ENCODE measurements at places on chromosomes 4 and X.

- no peaks in the 10 kb centered on the region for H3K36me3 ChIP-seq
- no peak for DNase-seq
- H3K27me3 ChIP-seq = peaks cover 23% of the 10 kb centered on the region
- no peak overlapping the region for H3K27ac ChIP-seq
- no peaks in the 10 kb centered on the region for H3K4me1 ChIP-seq
These were observed 3.2 kb downstream of the GSX2 start for GRCh38 chr4:54103190-54103574.

DNA sequence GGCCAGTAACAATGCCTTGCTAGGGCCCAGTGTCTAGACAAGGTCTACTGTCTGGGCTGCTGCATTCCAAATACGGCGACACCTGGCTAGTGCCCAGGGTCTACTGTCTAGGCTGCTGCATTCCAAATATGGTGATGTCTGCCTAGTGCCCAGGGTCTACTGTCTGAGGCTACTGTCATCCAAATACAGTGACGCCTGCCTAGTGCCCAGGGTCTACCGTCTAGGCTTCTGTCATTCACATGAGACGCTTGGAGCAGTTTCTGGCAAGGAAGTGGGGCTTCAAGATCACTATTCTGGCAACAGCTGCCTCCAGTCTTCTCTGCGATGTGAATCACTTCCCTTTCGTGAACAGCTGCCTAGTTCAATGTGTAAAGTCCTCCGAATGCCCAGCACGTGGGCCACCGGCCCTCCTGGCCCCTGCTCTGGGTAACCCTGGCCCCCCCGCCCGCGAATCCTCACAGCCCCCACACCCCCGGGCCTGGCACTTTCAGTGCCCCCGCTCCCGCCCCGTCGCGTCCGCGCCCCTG lies 12.7 kb downstream of the ACOX3 start:
- peaks cover 6% of the 10 kb centered on the region for H3K4me1 ChIP-seq
- no peaks in the 10 kb centered on the region for H3K36me3 ChIP-seq
- DNase-seq = peak; percentile 71
- peak overlapping the region; percentile 80 for H3K27ac ChIP-seq
- peak overlapping the region; percentile 81 for H3K4me3 ChIP-seq

DNA sequence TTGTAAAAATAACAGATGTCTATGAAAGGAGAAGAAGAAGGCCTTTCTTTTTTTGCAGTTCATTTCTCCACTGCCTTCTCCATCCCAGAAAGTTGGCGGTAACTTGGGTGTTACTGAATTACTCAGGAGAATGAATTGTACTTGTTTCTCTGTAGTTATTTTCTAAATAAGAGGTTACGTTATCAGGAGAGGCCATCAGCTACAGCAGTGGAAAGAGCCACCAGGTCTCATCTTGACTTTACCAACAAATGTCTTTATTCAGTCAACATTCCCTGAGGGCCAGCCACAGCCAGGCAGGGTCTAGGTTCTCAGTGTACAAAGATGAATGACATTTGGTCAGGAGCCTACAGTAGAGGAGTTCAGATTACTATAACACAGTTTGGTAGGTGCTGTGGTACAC lies 8.1 kb downstream of the HADH start:
- no peak overlapping the region for H3K4me3 ChIP-seq
- peaks cover 4% of the 10 kb centered on the region for H3K36me3 ChIP-seq
- peak overlapping the region; percentile 54 for H3K27ac ChIP-seq
- no peaks in the 10 kb centered on the region for H3K4me1 ChIP-seq

DNA sequence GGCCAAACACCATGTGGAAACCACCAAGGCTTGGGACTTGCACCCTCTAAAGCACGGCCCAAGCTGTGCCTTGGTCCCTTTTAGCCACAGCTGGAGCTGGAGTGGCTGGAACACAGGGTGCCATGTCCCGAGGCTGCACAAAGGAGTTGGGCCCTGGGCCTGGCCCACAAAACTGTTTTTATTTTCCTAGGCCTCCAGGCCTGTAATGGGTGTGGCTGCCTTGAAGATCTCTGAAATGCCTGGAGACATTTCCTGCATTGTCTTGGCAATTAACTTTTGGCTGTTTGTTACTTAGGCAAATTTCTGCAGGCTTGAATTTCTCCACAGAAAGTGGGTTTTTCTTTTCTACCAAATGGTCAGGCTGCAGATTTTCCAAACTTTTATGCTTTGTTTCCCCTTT lies 55.7 kb downstream of the IL15 start:
- H3K27ac ChIP-seq = no peak overlapping the region
- no peak overlapping the region for H3K4me3 ChIP-seq
- no peaks in the 10 kb centered on the region for H3K4me1 ChIP-seq
- H3K36me3 ChIP-seq = no peaks in the 10 kb centered on the region

DNA sequence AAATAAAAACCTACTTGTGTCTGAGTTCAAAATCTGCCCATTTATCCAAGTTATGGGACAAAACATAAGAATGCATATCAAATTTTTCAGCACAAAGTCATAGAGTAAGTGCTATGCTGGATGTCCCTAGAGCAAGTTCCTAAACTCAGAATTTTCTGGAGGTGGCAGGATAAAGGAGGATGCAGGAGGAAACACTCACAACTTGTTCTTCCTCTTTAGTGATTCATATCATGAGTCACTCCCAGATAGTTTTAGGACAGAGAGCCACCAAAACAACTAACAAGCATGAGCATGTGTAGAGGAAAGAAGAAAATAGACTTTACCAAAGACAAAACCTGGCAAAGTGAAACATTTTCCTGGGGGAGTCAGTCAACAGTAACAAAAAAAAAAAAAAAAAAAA lies 302.7 kb downstream of the KCTD8 start:
- no peaks in the 10 kb centered on the region for H3K27me3 ChIP-seq
- no peak overlapping the region for H3K27ac ChIP-seq
- H3K4me1 ChIP-seq = no peaks in the 10 kb centered on the region
- DNase-seq = no peak

GRCh38 chr4:213971-214370 lies 89.7 kb downstream of the ZNF718 start:
- no peak overlapping the region for H3K4me3 ChIP-seq
- no peak for DNase-seq
- no peaks in the 10 kb centered on the region for H3K27me3 ChIP-seq
- no peaks in the 10 kb centered on the region for H3K4me1 ChIP-seq
- H3K36me3 ChIP-seq = no peaks in the 10 kb centered on the region
- H3K27ac ChIP-seq = no peak overlapping the region

DNA sequence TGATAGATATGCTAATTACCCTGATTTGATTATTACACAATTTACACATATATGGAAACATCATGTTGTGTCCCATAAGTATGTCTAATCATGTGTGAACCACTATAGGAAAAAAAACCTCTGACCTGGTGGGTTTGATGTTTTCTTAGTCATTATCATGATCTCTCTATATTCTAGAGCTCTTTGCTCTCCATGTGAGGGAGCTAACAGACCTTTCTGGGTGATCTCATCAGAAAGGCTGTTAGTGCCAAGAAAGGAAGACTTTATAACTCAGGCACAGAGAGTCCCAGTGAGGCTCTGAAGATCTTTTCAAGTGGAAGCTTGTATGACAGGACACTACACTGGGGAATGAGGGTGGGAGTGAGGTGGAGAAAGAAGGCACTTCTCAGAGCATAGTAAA lies 527.7 kb upstream of the MAGEB2 start:
- no peak overlapping the region for H3K4me3 ChIP-seq
- H3K27me3 ChIP-seq = no peaks in the 10 kb centered on the region
- peak; percentile 1 for DNase-seq

DNA sequence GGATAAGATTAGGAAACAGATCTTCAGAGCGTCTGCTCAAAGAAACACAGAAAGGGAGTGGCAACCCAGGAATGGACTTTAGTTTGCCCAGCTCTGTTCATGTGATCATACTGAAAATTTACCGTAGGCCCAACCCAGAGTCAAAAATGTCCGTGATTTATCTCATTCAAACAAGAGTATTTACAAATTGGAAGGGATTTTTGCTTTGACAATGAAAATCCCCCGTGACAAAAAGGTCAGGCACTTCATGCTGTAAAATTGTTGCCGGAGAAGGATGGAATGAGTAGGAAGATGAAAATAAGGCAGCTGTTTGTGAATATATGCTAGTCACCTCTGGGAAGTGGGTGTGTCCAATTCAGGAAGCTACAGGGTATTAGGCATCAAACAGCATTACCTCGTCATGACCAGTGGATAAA lies 1.2 kb downstream of the SULT1B1 start:
- no peak overlapping the region for H3K27ac ChIP-seq
- no peak overlapping the region for H3K4me3 ChIP-seq
- no peak for DNase-seq

DNA sequence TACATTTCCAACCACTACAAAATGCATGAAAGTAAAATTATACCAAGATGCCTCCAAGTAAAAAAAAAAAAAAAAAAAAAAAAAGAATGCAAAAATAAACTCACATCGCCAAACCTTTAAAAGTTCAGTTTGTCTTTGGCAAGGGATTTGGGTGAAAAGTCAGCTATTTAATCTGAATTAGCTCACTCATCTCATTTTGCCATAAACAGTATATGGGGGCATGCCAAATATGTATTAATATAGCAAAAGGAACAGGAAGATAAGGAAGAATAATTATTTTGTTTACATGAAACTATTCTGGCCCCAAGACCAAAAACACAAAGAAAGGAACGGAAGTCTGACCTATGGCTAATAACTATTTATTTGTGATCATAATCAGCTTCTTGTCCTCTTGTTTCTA lies 114.7 kb upstream of the SLC6A14 start:
- no peak overlapping the region for H3K4me3 ChIP-seq
- H3K36me3 ChIP-seq = no peaks in the 10 kb centered on the region
- DNase-seq = peak; percentile 78
- peaks cover 12% of the 10 kb centered on the region for H3K4me1 ChIP-seq
- no peaks in the 10 kb centered on the region for H3K27me3 ChIP-seq

GRCh38 chrX:101956556-101956955 lies 24.7 kb upstream of the ZMAT1 start:
- DNase-seq = no peak
- no peaks in the 10 kb centered on the region for H3K27me3 ChIP-seq
- no peak overlapping the region for H3K27ac ChIP-seq
- H3K4me1 ChIP-seq = no peaks in the 10 kb centered on the region
- no peak overlapping the region for H3K4me3 ChIP-seq

- no peaks in the 10 kb centered on the region for H3K4me1 ChIP-seq
- no peak for DNase-seq
- no peaks in the 10 kb centered on the region for H3K36me3 ChIP-seq
- no peaks in the 10 kb centered on the region for H3K27me3 ChIP-seq
- H3K4me3 ChIP-seq = no peak overlapping the region
These were observed 59.6 kb upstream of the GPR174 start for GRCh38 chrX:79084923-79085322.

DNA sequence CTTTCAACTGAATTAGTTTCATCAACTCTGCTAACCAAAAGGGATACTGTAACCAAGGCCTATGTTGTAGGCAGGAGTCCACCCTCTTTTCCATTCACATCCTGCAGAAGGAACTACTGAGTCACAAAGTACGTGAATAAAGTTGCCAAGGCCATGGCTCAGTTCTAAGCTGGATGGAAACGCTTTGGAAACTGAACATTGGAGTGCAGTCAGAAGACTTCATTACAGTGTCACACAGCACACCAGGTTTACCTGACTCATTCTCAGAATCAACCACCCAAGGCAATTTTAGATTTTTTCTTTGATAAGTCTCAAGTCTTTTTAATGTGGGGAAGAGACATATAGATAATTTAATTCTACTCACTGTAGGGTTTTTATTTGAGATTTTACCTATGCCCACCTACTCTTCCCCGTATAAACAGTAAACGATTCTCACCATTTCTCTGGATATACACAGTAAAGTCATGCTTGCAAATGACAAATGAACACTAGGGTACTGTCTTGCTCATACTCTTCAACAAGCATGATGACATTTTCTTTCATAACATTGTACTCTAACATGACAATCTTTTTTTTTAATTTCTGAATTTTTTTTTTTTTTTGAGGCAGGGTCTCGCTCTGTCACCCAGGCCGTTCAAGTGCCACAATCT lies 58.9 kb upstream of the RBM47 start:
- no peaks in the 10 kb centered on the region for H3K27me3 ChIP-seq
- H3K36me3 ChIP-seq = no peaks in the 10 kb centered on the region
- H3K4me1 ChIP-seq = no peaks in the 10 kb centered on the region
- no peak overlapping the region for H3K4me3 ChIP-seq
- H3K27ac ChIP-seq = no peak overlapping the region
- DNase-seq = no peak

DNA sequence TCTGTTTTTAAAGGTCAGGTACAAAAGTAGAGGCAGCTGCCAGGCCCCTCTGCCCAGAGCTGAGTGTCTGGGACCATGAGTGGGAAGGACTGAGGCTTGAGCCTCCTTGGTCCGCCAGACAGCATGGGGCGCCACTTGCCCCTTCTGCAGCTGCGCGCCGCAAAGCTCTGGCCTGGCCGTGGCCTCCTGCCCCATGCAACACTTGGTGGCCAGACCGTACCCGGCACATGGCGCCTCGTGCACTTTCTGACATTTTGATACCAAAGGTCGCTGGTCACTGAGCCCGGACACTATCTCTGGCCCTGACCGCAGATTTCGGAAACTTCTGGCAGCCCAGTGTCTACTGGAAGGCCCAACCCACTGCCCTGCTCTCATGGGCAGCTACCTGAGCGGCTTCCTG lies 18.6 kb downstream of the CLTRN start:
- H3K27me3 ChIP-seq = peaks cover 43% of the 10 kb centered on the region
- no peak overlapping the region for H3K27ac ChIP-seq
- no peaks in the 10 kb centered on the region for H3K36me3 ChIP-seq
- no peak overlapping the region for H3K4me3 ChIP-seq
- no peaks in the 10 kb centered on the region for H3K4me1 ChIP-seq

DNA sequence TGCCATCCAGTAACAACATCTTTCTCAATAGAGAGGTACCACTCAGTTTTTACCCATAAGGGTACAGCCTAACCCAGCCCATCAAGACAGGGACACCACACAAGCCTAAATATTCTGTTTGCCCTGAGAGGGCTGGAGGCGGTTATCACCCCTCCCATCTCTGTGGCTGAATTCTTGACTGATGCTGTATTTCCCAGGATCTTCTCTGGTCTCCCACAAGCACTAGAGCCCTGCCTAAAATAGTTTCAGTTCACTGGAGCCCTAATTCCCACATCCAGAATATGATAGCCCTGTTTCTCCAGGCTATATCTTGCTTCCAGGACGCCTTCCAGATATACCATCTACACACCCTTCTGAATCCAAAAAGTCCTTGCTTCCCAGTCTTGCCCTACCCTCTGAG lies 91.6 kb upstream of the NMU start:
- H3K4me3 ChIP-seq = no peak overlapping the region
- no peak for DNase-seq
- H3K36me3 ChIP-seq = no peaks in the 10 kb centered on the region
- no peaks in the 10 kb centered on the region for H3K4me1 ChIP-seq
- no peak overlapping the region for H3K27ac ChIP-seq

GRCh38 chr4:145179281-145179860 lies 1.0 kb downstream of the OTUD4 start:
- peak; percentile 82 for DNase-seq
- H3K4me3 ChIP-seq = peak overlapping the region; percentile 84
- H3K27me3 ChIP-seq = no peaks in the 10 kb centered on the region
- no peaks in the 10 kb centered on the region for H3K4me1 ChIP-seq

- H3K4me1 ChIP-seq = no peaks in the 10 kb centered on the region
- no peak overlapping the region for H3K4me3 ChIP-seq
- no peaks in the 10 kb centered on the region for H3K27me3 ChIP-seq
- no peak for DNase-seq
These were observed 825.4 kb downstream of the PCDH18 start for GRCh38 chr4:136706942-136707341.

GRCh38 chr4:119498527-119498926 lies 130.1 kb downstream of the PDE5A start:
- no peaks in the 10 kb centered on the region for H3K27me3 ChIP-seq
- H3K4me3 ChIP-seq = no peak overlapping the region
- H3K36me3 ChIP-seq = peaks cover 14% of the 10 kb centered on the region
- H3K4me1 ChIP-seq = peaks cover 1% of the 10 kb centered on the region
- peak overlapping the region; percentile 33 for H3K27ac ChIP-seq

Measured in lung (tissue), 17 donors.